T follicular helper cell (primary cell): ENCODE measurements at places on chromosomes 3 and 15.

- no peak for DNase-seq
These were observed 449.5 kb upstream of the TBL1XR1 start for GRCh38 chr3:177646749-177647148.

- no peak for DNase-seq
These were observed 131.3 kb upstream of the PRR20G start for GRCh38 chr3:127419182-127419581.

DNA sequence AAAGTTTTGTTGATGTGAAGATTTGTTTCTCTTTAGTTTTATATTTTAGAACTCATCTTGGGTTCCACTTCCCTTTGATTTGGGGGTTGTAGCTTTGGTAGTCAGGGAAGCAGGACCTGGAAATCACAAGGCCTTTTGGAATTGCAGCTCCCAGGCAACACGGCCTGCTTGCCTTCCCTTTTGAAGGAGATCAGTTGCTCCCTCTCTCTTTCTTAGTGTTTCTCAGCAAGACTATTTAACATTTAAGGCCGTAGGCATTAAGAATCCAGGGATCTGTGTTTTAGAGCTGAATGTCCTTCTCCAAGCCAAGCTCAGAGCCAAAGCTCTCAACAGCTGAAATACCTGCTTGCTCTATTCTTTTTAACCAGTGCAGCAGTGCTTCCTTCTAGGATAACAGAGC lies 310.3 kb downstream of the PTPRG start:
- no peak for DNase-seq

DNA sequence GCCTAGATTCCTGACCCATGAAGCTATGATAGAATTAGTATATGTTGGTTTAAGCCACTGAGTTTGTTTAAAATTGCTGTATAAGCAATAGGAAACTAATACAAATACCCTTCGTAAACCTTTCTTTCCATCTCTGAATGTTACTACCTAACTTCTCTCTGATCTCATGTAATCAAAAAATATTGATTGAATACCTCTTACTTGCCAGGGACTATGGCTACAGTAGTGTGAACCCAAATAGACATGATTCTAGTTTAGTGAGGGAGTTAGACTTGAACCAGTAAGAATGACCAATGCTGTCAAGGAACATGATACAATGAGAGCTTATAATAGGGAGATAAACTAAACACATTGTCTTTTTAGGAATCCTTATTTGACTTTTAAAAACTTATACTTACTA lies 19.4 kb downstream of the STT3B start:
- DNase-seq = no peak

DNA sequence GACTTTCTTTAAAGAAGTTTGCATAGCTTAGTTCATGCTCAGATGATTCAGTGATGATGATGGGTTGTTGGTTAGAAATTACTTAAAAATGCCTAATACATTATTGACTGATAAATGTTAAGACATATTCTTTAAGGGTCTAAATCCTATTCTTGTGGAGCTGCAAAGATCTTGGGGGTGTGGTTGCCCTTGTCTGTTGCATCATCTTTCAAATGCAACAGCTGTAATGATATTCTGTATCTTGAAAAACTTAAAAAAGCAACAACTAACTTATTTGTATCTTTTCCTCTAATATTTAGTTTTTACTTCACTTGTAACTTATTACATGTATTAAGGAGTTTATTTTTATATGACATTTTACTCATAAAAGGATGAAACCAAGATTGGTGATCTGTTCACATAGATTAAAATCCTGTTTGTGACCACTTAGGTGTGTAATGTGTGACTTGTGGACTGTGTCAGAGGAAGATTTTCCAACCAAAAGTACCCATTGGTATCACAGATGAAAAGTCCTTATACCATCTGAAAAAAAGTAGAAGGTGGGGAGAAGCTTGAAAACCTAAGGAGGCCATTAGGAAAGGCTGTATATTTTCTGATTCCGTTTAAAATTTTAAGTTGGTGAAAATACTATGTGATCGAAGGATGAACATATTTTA lies 142.8 kb downstream of the IGF1R start:
- no peak for DNase-seq

- no peak for DNase-seq
These were observed 382.1 kb upstream of the TBL1XR1 start for GRCh38 chr3:177579419-177579818.

DNA sequence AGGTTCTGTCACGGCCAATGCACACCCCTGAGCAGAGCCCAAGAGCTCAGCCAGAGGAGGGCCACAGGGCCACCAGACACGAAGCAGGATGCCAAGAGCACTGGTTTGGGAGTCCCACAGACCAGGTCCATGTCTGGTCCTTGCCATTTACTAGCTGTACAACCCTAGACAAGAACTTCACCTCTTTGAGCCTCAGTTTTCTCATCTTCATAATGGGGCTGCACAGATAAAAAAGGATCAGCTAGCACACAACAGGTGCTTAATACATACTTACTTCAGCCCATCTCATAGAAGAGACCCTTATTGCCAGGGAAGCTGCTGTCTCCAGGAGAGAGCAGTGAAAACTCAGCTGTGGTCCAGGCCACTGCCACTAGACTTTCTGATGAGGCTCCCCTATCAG lies 152.0 kb downstream of the NUP210 start:
- DNase-seq = no peak

DNA sequence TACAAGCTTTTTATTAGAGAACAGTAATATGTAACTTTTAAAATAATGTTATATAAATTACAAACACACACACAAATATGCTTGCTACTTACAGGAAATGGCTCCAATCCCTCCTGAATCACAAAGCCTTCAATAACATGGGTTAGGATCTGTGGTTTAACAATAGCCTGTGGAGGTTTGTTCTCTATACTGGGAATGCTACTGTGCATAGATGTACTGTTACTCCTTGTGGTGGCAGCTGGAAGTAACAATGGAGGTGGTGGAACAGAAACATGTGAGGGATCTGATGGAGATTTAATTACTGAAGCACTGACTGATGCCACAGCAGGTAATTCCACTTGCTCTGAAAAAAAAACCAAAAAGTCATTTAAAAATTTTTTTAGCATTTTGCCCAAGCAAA lies 64.4 kb downstream of the PHC3 start:
- no peak for DNase-seq

DNA sequence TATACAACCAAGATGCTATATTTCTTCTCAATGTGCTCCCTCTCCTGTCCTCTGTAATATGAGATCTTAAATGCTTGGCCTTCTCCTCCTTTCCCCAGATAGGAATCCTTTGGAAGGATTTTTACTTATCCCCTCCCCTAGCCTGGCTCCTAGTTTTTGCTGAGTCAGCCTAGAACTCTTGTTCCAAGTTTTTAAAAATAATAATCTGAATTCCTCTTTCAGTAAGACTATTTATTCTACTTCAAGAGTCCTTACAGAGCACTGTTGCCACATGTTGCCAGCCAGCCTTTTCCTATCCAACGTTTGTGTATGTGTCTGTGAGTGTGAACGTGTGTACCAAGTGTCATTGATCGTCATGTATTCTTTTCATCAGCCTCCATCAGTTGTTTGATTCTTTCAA lies 11.0 kb upstream of the KCNMB2 start:
- DNase-seq = no peak

DNA sequence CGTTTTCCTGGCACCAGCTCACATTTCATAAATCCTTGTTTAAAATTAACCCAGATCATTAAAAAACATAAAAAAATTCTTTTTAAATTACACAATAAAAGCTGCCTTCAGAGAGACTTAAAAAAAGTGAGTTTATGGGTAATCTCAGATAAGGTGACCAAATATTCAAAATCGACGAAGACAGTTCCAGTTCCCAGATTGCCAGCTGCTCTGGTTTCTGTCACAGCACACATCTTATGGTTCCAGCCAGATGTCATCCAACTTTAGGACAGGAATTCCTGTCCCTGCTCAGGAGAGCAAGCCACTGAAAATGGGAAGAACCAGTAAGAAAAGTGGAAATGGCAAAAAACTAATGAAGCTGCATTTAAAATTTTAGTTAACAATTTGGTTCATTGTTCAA lies 15.8 kb upstream of the ZNF770 start:
- no peak for DNase-seq

DNA sequence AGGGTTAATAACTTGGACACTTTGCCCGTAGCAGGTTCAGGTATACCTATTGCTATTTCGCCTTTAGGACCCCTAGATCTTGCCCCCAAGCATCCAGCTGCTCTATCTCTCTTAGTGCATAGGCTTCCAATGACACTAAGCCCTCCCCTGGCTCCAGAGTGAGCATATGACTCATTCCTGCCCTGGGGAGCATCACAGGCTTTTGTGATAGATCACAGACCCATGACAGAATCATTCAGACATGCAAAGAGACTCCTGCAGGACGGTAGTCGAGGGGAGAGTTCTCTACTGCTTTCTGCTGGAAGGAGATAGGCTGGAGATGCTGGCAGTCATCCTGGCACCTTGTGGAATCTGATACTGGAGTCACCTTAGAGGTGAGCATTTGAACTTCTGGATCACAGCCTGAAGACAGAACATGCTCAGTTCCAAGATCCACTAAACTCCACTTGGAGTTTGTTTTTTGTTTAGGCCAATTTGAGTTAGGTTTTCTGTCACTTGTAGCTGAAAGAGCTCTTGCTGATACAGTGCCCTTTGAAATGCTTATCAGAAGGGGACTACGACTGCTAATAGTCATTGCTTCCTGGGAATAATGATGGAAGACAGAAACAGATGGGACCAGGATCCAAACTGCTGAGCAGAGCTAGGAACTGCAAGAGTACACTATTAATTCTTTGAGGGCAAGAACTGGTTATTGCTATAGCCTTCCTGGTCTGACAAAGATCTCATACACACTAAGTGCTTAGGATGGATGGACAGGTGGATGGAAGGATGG lies 11.0 kb downstream of the LYSMD2 start:
- no peak for DNase-seq

DNA sequence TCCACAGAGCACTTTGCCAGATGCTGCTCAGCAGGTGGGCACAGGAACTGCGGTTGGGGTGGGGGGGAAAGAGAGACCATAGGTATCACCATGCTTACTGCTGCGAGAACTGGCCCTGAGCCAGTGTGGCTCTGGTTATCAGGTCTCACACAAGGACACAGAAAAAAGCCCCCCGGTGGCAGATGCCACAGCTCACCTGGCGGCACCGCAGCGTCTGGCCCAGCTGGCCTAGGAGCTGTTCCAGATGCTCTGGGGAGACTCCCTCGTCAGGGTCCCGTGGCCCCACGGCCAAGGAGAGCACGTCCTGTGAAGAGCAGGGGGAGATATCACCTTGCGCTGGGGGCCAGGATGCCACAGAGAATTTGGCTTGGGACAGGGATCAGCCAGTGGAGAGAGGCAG lies 10.8 kb downstream of the CDAN1 start:
- DNase-seq = no peak

GRCh38 chr3:84820126-84820525 lies 138.7 kb upstream of the CADM2 start:
- DNase-seq = no peak

DNA sequence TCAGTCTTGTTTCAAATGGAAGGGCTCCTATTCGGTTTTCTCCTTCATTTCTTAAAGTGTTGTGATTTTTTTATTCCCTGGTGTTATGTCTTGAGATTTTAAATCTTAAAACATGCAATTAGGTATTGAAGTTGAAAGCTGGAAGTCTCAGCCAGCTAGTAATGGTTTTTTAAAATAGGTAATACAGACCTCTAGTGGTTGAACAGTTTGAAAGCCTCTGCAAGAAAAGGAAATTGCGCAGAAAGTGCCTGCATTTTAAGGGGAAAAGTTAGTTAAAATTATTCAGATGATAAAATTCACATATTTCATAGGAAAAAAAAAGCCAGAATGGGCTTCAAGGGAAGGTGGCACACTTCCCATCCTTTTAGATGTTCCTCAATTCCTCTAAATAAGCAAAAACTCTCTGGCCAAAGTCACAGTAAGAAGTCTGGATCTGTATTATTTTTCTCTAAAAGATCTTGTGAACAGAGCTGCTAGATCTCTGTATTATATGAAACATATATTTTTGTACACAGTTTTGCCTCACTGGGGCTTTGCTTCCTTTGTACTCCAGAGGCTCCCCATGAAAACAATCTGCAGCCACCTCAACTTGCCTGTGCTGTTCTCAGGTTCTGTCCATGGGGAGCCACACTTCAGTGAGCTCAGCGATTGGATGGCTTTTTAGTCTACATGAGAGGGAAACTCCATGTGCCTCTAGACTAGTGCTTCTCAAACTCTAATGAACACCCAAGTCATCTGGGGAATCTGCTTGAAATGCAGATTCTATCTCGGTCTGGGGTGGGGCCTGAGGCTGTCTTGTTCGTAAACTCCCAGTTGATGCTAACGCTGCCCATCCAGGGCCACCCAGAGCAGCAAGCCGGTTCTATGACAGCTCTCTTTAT lies 21.5 kb downstream of the AGTR1 start:
- no peak for DNase-seq

- DNase-seq = no peak
These were observed 26.2 kb downstream of the TRAK1 start for GRCh38 chr3:42117175-42118008.

DNA sequence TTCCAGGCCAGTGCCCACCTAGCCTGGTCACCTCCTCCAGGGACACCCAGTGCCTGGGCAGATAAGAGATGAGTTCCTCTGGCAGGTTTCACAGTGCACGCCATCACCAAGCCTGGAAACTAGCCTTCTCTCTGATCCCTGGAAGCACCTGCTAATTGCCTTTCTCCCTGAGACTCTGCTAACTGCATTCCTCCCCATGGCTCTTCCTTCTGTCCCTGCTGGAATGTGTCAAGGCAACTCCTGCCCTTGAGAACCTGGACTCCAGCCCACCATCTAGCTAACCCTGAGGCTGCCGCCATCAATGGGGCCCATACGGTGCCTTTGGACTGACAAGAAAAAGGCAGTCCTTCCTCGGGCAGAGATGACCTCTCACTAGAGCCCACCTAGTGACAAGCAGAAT lies 18.5 kb downstream of the VIPR1 start:
- DNase-seq = no peak

DNA sequence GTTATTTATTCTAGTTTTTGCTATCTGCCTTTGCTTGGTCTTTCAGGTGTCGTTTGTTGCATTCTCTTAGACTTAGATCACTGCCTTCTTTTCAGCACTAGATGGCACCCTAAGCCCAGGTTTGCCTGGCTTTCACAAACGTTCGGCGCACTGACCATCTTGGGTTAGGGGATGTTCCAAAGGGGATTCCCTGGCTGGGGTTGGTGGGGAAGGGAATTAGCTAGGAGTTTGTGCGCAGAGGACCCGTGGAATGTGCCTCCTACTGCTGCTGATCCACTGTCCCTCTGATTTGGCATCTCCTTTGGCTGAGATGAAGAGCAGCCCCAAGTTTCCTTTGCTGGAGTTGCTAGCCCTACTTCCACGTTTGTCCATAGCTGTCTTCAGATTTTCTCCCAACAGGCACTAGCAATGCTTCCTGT lies 33.9 kb downstream of the PFN2 start:
- peak; percentile 19 for DNase-seq

DNA sequence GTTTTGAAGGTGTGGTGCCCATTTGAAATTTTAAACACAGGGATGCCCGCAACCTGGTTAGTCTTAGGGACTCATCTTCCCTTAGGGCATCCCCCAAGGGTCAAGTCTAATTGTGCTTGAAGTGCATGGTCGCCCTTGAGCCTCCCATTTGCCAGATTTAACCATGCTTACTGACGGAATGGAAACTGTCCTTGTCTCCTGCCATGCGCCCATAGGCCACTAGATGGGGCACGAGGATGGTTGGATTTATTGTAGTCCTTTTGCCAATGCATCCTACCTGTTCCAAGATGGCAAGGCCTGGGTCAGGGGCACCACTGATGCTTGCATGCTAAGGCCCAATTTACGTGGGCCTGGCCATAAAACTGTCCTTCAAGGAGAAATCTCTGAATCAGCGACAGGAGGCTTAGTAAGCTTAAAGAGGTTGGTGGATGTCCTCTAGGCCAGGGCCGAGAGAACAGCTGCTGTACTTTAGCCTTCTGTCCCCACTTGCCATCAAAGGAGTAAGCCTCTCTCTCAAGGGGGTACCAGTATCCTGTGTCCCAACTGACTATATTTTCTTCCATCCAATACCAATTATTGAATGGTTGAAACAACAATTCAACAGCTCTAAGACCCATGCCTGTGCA lies 355.4 kb downstream of the OTOL1 start:
- DNase-seq = no peak
